ENCODE measurements at places on chromosomes 2 and 18.

DNA sequence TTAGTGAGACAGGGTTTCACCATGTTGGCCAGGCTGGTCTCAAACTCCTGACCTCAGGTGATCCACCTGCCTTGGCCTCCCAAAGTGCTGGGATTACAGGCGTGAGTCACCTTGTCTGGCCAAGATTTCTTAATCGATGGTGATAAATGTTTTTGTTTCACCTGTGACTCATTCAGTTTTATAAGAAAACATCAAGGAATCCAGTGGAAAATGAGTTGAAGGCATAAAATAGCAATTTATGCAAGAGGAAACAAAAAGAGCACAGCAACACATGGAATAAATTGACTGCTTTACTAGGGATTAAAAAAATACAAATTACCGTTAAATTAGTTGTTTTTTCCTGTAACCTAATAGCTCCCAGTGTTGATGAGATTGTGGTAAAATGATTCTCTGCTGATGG lies 80.2 kb downstream of the CDK15 start:
- DNase-seq: no peak

- DNase-seq: no peak
Observed at GRCh38 chr2:219106251-219106650, 45.5 kb upstream of the IHH start.

DNA sequence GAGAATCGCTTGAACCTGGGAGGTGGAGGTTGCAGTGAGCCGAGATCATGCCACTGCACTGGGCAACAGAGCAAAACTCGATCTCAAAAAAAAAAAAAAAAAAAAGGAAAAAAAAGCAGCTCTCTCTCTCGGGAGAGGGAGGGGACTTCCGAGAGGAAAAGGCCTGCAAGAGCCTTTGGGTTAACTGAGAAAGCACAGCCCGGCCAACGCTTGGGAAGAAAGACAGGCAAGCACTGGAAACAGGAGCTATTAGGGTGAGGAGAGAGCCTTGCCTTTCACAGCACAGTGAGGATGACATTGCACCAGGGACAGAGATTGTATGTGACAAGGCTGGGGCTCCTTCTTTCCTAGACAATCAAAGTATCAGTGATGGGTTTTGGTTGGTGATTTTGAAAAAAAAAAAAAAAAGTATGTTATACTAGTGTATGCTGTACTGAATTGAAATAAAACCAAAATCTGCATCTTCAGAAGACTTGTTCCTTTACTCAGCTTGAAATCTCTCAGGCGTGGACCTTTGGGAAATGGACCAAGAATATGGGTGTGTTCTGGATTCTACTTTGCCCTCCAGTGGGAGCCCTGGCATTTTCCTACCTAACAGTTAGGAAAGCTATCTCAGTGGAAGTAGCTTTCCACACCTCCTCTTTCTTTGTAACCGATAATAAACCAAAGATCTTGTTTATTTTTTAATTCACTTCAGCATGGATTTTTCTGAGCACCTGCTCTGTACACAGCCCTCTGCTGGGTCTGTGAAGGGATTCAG lies 16.7 kb downstream of the SRSF7 start:
- no peak for DNase-seq

- no peak for DNase-seq
Observed at GRCh38 chr2:120283649-120284048, 31.0 kb downstream of the RALB start.

DNA sequence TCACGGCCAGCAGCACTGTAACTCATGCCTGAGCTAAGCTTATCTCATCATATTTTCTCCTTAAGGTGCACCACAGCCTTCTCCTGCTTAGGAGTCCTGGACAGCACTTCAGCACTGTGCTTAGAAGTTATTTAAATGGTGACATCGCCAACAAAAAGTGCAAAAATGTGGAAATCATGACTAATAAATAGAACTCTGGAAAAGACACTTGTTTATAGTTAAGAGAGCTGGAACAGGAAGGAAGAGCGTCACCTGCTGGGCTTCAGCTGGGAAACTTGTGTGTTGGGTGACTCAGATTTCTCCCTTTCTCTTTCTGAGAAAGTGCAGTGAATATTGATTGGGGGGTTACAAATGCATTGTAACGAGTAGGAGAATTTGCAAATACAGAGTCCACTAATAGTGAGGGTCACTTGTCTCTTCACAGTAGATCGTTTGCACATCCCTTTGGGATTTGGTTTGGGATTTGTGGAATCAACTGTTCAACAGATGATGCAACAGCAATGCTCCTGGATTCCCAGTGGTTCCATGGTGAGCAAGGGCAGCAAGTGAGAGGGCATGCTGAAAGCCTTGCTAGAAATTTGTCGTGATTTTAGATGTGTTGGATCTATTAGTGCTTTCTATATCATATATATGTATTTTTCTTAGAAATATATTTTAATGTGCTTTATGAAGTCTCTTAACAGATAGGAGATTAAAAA lies 84.2 kb downstream of the DOK6 start:
- no peak for DNase-seq

- DNase-seq: no peak
Observed at GRCh38 chr2:181054843-181055242, 74.4 kb downstream of the UBE2E3 start.

DNA sequence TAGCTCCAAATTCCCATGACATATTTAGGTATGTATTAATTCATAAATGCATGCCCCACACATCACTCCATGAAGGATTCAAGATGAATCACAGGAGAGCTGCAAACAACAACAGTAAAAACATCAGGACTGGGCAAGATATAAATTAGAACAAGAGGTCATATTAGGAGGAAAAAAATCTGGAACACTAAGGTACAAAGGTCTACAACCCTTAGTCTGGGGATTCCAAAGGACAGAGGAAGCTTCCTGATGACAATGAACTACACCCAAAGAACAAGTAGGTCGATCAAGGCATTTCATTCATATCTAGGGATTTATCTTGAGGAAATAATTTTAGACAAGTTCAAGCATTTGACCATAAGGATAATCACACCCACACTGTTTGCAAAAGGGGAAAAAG lies 14.5 kb downstream of the VPS4B start:
- DNase-seq: no peak

DNA sequence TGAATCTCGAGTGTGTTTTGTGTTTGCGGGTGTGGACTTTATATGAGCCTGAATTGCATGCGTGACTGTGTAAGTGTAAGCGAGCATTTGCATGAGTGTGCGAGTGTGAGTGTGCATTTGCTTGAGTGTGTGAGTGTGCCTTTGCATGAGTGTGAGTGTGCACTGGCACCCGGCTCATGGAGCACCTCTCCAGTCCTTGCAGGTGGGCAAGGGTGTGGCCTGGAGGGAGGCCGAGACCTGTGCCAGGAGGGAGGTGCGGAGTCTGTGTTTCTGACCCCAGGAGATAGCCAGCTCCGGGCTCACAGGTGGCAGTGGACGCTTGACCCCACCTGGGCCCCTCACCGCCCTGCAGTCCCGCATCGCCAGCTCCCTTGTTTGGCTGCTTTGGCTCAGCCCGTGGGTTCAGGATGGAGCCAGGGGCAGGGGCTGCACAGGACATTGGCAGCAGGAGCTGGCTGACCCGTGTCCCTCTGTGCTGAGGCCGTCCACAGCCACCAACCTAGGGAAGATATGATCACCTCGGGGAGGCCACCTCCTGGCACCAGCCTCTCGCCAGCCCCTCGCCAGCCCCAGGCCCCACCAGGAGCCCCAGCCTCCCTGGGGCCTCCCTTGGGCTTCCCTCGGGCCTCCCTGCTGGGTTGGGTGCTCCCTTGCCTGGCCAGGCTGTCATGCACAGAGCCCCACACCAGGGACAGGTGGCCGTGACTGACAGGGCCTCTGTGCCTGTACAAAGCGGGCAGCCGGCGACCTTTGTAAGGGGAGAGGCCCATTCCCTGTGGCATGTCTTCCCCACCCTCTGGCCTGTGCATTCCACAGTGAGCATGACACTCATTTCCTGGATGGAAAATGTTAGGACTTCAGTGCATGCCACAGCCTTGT lies 81.6 kb downstream of the PTGR3 start:
- no peak for DNase-seq

GRCh38 chr18:5914016-5914415 lies 18.7 kb upstream of the TMEM200C start:
- DNase-seq: no peak

- no peak for DNase-seq
Observed at GRCh38 chr18:59468821-59469220, 109.8 kb upstream of the LMAN1 start.

DNA sequence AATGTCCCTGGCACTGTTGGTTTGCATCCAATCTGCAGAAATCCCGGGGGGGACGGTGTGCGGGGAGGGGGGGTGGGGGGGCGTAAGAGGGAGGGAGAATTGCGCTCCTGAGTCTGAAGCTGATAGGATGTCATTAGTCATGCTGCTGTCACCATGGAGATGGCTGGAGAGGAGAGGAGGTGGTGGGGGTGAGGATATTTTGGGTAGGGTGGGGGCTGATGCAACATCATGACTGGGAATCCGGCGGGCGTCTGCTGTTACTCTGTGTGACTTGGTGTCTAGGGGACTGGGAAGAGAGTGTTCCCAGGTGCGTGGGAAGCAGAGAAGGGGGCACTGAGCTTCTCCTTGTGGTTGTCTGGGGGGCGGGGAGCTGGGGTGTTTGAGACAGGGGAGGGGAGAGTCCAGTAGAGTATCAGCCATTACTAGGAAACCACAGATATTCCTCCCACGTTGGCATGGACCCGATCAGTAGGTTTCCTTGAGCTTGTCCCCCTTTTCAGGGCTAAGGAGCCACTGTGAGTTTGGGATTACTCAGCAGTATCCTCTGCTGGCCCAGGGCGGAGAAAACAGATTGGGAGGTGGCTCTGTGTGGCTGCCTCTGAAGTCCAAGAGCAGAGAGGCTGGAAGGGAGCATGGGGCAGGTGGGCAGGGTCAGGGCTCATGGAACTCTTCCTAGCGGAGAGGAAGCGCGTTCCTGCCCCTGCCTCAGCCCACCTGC lies 18.9 kb downstream of the TET3 start:
- no peak for DNase-seq

- DNase-seq: no peak
Observed at GRCh38 chr2:180367815-180368214, 360.7 kb upstream of the CWC22 start.

DNA sequence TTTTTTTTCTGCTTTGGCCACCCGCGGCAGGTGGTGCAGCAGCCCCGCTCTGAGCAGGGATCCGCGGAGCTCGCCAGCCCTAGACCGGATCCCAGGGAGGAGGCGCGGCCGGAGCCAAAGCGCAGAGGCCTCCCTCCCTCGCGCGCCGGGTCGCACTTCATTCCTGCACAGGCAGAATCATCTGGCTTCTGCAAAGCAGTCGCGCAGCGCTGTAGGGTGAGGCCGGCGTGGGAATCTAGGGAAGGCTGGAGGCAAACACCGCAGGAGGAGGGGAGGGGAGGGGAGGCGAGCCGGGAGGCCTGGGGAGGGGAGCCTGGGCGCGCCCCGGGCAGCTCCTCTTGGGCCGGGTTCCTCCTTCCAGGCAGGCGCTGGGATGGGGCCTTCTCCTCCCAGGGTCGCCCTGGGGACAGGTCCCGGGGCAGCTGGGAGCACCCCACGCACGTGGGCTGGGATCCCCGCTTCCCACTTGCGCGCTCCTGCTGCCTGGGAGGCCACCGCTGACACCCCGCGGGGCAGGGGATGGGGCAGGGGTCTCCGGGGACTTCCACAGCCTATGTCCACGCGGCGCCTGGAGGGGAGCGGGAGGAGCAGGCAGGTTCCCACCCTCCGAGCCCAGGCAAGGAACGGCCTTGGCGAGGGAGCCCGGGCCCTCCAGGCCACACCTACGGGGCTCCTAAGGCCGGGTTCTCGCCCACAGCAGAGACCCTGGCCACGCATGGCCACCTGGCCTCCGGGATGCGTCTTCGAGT lies 45.0 kb downstream of the MBP start:
- DNase-seq: no peak

GRCh38 chr2:98027538-98027937 lies 31.8 kb upstream of the TMEM131 start:
- no peak for DNase-seq

- no peak for DNase-seq
Observed at GRCh38 chr2:63751901-63752300, 89.8 kb upstream of the UGP2 start.

DNA sequence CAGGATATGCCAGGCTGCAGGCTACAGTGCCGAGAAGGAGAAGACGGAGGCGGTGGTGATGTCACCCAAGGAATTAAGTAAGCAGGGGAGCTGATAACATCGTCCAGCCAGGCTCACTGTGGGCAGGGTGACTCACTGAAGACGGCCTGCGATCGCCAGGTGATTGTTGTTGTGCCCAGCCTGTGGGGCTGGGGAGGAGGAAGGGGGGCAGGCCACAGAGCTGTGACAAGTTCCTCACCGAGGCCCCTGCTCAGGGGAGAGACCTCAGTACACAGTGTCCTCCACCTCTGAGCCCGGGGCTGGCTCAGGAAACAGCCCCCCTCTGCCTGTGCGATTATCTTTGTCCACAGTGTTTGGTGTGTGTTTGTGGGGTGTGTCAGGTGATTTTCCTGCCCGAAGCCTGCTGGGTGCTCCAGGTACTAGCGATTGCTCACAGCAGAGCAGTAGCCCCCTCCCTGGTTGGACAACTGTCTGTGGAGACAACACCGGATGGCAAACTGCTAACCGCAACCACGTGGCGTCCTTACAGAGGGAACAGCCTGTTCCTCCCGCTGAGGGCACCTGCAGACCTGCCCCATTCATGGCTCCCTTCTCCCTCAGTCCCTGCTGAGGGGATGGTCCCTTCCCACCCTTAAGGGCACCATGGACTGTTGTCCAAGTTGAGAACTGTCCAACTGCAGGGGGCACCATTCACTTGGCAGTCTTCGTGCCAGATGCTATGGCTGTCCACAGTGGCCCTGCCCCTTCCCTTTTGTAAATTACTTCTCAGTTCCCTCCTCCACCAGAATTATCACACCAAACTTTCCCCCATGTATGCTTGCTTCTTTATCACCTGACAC lies 95.1 kb downstream of the ZFP36L2 start:
- DNase-seq: no peak

DNA sequence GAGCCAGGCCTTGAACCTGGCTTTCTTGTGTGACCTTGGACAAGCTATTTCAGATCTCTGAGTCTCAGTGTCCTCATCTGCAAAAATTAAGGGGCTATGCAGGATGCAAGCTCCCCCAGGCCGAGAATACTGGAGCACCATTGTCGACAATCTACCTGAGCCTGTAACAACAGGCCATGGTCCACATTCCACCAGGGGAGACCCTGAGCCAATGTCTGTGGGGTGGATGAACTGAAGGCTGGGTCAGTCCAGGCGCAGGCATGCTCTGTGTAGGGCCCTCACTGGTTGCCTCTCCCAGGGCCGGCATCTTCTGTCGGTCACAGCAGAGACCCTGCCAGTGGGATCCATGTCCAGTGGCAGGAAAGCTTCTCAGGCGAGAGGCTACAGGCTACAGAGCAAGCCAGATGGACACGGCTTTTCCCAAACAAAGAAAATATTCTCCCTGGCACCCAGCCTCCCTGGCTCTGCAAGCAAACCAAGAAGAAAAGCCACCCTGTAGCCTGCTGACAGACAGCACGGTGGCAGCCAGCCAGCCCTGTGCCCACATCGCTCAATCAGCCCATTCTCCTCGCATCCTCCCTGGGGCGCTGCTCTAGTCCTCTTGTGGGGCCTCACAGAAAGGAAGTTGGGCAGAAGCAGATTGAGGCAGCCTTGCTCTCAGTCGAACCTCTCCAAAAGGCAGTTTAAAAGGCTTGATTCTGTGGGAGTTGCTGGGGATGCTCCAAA lies 48.7 kb upstream of the FZD7 start:
- peak; percentile 52 for DNase-seq

GRCh38 chr2:10741139-10741538 lies 19.7 kb downstream of the ATP6V1C2 start:
- no peak for DNase-seq

GRCh38 chr18:35136248-35136647 lies 95.0 kb downstream of the MAPRE2 start:
- DNase-seq: no peak

Data from DMS79 treated with DMSO at 0.1 percent for 48 hours (cell line).